Gastroesophageal sphincter (tissue), 4 donors: ENCODE measurements at places on chromosomes 11 and 22. TPM values are rescaled to one million over a fixed set of nuclear protein-coding genes. Genes with fewer than 3 reads are reported as not detected.

DNA sequence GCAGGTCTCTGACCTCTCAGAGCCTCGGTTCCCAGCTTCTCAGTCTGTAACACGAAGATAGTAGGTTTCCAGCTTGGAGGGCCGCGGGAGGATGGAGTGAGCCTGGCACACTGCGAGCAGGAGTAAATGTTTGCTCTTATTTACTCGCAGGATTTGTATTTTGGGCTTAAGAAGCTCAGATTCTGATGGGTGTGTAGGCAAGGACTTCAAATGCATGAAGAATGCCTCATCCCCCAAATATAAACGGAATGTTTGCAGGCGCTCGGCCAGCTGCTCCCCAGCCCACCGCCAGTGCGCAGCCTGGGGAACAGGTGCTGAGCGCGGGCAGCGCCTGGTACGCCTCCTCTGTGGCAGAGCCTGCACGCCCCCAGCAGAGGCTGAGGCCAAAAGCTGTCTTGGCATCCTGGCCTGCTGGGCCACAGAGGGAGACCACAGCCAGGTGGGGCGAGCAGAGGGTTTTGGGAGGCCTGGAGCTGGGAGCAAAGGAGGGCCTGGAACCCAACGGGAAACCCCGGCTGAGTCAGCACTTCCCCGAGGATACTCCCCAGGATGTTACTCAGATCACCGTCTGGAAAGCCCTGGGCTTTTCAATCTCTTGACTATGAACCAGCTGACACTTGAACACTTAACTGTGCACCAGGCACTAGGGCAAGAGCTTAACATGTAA is 9.4 kb downstream of the EHD1 start:
- peak; percentile 7 for ATAC-seq

The APOA5 gene
- total RNA-seq: not detected

DNA sequence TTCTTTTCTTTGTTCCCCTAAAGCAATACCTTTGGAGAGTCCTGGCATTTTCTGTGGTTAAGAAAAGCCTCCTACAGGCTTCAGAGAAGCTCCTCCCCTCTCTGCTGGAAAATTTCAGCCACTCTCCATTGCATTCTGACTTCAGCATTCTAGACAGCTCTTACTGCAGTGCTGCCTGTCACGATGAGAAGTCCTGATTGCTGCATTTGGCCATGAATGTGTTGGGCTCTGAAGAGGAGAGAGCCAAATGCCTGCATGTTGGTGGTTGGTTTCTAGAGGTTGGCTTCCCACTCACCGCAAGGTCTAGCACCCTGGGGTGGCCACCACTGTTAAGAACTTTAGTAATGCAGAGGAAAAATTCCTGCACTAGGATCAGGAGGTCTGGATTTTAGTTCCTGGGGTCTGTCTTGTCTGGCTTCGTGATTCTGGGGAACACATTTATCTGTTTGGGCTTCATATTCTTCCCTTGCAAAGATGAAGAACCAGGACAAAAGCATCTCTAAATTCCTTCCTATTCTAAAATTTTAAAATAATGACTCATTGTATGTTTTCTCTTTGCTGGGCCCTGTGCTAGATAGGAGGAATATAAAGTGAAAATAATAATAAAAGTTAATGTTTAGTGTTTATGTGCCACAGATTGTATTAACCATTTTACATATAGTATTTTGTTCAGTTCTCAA is 38.1 kb downstream of the COA4 start:
- ATAC-seq: no peak

The CCDC88B gene
- 9.4 TPM for total RNA-seq

The PKNOX2 gene
- 1.2 TPM for total RNA-seq

The DLG2 gene
- total RNA-seq: 11.1 TPM

- peak; percentile 76 for ATAC-seq
Observed at GRCh38 chr11:47257517-47258316, at the start of gene NR1H3. Gene NR1H3, plus strand, starts transcription at chr11:47257996. Its CDS starts 1,221 bp downstream, at chr11:47259217.

The OR10G6 gene
- not detected for total RNA-seq

GRCh38 chr11:47296045-47296444 is 26.1 kb downstream of the MADD start:
- no peak for ATAC-seq

GRCh38 chr11:44840085-44840478 is 110.6 kb downstream of the TP53I11 start:
- ATAC-seq: no peak

The DKK3 gene
- total RNA-seq: 86.0 TPM

The APOBEC3F gene
- total RNA-seq: 3.1 TPM

The RFPL1 gene
- total RNA-seq: not detected

GRCh38 chr22:42586381-42586780 is 28.3 kb downstream of the POLDIP3 start:
- no peak for ATAC-seq

The OTOG gene
- not detected for total RNA-seq

GRCh38 chr22:44217346-44217745 is 36.6 kb downstream of the PARVG start:
- ATAC-seq: no peak

The SMTNL1 gene
- total RNA-seq: not detected

The SYT13 gene
- total RNA-seq: 0.19 TPM
